ENCODE measurements at places on chromosomes 2 and 18.

- DNase-seq: no peak
Measured at GRCh38 chr2:175399326-175399725, 217.8 kb upstream of the ATP5MC3 start.

DNA sequence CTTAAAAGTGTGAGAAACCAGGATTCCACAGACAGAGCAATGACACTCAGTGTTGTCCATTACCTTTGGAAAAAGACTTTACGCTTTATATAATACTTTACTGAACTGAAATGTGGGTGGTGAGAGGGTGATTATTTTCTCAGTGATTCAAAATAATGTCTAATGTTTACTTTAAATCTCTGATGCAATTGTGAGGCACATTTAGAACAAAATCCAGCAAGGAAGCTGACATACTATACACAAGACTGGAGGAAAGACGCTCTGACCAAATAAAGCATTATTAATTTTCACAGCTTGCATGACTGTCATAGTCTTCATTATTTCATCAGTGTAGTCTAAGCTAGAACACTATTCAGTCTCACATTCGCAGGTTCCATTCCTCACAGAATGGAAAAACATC, 34.1 kb upstream of the STAT1 start:
- DNase-seq: no peak

DNA sequence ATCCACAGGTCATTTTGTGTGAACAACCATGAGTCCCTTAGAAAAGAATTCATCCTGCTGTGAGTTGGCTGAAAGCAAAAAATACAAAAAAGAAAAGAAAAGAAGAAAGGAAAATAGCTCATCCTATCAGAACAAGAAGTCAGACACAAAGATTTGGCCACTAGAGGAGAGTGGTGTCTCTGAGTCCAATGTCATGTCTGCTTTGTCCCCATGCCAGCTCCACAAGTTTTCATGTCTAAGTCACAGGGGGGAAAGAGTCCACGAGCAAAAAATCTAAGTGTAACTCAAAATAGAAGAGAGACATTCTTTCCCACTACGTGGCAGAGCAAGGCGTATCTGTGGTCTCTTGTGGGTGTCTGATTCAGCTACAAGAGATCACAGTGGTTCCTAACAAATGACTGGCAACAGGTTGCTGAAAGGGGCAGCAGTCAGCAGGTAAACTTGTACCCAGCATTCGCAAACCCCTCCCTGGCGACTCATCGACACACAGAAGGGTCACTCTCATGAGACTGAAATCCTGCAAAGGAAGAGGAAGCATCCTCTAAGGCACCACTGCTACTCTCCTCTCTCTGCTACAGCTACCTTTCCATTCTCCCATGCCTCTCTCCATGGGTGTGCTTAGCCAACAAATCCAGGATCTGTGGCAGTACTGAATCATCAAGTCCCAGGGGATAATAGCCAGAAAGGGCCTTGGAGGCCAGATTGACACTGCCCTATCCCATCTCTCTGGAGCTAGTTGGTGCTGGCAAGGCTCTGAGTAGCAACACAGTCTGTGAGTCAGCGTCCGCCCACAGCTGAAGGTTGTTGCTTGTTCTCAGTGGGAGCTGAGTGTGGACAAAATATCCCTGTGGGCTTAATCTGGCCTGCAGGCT, 123.0 kb upstream of the SLC39A10 start:
- no peak for DNase-seq

GRCh38 chr18:41113885-41114482, 841.0 kb upstream of the PIK3C3 start:
- no peak for DNase-seq

DNA sequence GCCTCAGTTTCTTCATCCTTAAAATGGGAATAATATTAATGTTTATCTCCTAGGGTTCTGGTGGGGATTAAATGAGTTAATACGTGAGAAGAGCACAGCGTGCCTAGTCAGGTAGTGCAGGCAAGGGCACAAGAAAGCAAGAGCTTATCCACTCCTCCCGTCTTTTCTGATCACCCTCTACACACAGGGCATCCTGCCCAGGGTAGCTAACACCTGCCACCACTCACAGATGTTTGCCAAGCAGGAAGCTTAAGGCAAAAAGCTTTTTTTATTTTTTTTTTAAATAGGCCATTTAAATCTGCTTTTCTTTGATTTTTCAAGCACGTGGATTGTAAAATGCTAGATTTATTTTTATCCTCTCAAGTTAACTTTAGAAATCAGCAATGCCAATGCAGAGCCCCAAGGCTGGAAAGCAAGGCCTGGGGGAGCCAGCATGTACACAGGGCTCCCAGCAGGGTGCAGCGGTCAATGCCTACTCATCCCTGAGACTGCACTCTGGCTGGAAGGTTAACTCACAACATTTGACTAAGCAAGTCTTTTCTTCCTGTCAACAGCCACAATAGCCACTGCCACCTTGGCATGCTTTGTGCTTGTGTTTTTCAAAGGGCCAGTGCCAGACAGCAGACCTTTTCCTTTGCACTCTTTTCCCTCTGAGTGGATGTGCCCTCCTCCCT, 86.5 kb upstream of the ACAA2 start:
- DNase-seq: peak; percentile 10

DNA sequence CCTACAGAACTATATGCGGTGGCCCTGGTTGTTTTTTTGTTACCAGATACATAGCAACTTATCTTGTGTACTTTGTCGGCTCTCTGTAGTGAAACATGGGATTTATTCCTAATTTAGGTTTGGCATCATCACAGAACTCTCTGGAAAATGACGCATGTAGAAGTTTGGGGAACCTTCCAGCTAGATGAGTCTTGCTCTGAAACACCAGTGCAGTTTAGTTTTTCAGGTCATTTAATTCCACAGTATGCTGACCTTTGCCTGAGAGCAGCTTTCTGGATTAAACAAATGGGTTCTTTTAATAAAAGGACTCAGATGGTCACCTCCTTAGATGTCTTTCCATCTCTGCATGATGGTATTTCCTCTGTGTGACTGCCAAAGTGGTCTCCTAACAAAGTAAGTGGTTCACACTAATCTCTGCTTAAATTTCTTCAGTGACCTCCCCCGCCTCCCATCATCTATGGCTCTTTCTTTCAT, 39.9 kb downstream of the MYO3B start:
- DNase-seq: no peak

DNA sequence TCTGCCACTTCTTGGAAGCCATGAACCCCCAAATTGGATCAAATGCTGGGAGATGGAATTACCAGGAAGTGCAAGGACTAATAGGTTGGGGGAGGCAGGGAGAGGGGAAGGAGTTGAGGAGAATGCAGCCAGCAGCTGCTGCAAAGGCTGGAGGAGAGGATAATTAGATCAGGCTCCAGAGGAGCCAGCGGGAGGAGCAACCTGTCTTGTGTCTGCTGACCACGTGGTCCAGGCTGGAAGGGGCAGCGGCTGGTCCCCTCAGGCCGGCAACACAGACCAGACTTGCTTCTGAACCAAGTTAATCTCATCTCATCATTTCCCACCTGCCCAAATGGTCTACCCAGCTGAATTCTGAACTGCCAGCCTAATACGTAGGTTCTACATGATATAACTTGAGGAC, 68.3 kb downstream of the MRO start:
- no peak for DNase-seq

DNA sequence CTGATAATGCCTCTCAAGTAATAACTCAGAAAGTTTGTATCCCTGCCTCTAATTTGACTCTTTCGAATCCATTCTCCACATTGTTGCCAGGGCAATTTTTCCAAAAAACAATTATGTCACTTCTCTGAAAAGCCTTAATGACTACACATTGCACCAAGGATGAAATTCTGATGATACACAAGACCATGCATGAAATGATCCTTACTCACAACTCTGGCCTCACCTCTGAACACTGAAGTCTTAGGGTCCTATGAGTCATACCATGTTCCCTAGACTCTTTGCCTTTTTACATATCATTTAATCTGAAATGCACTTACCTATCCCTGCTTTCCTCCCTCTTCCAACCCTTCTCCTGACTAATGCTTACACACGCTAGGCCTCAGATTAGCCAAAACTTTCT, 51.0 kb downstream of the WDPCP start:
- no peak for DNase-seq

DNA sequence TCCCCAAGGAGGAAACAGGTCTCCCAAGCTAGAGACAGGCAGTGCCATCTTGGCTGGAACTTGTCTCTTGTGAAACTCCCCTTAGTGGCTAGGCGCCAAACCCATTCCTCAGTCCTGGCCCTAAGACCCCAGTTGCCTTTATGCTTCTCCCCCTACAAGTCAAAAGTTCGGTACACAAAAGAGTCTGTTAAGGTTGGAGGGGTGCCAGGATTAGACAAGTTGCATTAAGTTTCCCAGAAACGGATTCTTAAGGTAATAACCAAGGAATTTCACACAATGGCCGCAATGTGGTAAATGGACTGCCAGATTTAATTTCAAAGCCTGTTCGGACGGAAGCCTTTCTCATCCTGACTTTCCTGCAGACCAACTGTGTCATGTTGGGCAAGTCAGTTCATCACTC, 80.7 kb downstream of the CCBE1 start:
- DNase-seq: no peak

- DNase-seq: no peak
Measured at GRCh38 chr2:238903141-238903540, 55.3 kb downstream of the TWIST2 start.

DNA sequence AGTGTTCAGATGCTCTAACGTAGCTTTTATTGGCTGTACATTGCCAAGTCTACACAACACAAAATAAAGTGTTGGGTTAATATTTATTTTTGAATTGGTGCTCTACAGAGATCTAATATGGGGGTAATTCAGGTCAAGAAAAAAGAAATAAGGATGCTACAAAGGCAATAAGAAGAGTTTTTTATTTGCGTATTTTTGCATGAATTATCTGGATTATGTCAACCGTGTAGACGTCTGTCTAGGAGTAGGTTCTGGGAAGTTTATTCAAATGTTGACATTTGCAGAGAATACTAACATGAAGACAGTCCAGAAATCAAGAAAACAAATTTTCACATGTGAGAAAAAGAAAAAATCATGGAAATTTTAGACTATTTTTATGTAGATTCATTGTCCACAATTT, 876.7 kb upstream of the POU3F3 start:
- DNase-seq: no peak

DNA sequence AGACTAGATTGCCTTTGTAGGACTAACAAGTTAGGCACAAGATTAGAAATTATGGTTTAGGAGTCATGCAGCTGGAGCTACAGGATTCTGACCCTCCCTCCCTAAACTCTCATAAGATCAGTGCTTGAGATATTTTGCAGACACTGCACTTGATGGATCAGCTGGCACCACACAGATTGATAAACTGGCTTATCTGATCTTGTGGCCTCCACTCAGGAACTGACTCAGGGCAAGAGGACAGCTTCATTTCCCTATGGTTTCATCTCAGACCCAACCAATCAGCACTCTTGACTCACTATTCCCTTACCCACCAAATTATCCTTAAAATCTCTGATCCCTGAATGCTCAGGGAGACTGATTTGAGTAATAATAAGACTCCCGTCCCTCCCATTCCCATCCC, 152.3 kb downstream of the DIS3L2 start:
- no peak for DNase-seq

DNA sequence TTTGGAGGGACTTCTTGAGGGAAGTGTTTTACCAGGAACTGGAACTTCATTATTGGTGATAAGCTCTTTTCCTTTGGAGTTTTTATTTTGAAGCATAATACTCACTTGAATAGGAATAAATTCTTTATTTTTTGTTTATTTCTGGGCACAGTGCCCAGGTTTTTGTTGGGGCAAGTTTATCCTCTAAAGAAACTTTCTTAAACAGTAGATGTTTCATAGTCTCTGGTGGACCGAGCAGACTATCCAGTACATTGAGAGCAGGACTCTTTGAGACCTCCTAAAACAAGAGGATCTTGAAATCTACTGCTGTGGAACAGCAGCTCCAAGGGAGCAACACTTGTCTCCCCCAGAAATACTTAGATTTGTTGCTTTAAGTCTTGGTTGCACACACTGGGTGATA, 109.4 kb downstream of the PARD3B start:
- no peak for DNase-seq

GRCh38 chr18:28013066-28013465, 163.9 kb downstream of the CDH2 start:
- peak; percentile 14 for DNase-seq

GRCh38 chr2:160472839-160473251, 20.8 kb downstream of the RBMS1 start:
- DNase-seq: no peak

DNA sequence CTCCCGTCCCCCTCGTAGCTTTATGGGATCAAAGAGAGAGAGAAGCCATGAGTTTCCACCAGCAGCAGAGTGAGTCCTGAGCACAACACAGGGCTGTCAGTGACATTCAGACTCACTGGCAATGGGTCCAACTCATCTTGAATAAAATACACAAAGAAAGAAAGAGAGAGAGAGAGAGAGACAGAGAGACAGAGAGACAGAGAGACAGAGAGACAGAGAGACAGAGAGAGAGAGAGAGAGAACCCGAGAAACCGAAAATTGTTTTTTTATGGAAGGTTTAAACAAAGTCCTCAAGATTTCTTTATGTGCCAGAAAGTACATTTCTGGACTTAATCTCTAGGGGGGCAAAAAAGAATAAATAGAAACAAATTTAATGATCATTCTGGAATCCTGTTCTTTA, 11.5 kb upstream of the BCL2 start:
- DNase-seq: no peak

GRCh38 chr18:80105369-80106167, 3.5 kb upstream of the ADNP2 start:
- DNase-seq: no peak

DNA sequence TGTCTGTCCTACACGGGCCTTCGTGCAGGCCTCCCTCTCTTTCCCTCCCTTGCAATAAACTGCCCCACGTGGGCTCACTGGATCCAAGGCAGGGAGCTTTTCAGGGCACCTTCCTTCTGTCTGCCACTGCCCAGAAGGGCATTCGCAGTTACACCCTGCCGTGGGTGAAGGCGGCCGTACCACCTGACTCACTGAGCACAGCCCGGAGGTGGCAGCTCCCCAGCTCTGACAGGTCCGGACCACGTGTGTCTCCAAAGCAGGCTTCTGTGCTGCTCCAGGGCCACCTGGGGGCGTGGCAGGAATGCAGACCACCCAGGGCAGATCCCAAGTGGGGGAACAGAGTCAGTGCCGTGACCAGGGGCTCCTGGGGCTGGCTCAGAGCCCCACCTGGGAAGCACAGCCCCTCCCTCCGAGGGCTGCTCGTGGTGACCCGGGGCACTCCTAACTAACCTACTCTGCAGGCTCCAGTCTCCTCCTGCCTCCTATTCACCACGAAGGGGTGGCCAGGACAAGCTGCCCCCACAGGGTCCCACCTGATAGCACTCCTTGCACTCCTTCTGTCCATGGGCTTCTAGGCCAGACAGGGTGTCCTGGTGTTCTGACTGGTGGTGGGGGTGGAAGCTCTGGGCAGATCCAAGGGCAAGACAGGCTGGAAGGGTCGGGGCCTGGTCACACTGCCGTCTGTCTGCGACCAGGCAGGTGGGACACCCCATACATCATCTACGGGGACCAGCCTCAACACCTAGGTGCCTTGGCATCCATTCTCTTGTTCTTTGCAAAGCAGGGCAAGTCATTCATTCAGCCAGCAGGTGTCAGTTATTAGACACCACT, 9.7 kb downstream of the SNED1 start:
- no peak for DNase-seq
